ENCODE measurements at places on chromosomes 12 and 14. TPM values are rescaled to one million over a fixed set of nuclear protein-coding genes. Genes with fewer than 3 reads are reported as not detected.

CLEC2A gene
- total RNA-seq = not detected

DNA sequence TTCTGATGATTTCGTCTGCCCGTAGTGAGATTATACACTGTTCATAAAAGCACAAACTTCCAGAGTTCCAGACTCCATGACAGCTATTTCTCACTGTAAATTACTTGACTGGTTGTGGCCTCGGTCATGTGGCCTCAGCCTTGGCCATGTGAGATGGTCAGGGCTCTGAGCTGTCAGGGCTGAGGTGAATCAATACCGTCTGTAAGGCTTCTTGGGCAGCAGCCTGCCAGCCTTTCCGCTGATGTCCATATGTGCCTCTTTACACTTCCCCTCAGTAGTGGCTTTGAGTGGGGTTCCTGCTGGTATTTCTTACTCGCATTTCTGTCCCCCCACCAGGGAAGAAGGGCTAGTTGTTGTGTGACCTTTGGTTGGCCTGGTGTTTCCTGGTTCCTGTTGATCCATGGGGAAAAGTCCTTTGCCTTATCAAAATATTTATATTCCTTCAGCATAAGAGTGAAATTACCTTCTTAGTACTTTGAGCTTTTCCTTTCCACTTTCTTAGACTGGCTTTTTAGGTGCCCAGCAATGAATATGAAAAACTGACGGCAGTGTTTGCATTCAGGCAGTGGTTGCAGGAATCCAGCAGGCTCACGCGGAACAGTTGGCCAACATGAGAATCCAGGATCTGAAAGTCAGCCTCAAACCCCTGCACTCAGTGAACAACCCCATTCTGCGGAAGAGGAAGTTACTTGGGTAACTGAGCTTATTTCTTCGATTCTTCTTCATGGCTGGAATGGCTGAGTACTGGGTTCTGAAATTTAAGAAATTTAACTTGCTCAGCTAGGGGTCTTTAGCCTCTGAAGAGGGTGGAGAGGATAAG, 46.1 kb downstream of the MAPKAPK5 start:
- peaks cover 91% of the 10 kb centered on the region for H3K36me3 ChIP-seq

NPFF gene
- not detected for total RNA-seq

ENTPD5 gene
- 9.3 TPM for total RNA-seq

DNA sequence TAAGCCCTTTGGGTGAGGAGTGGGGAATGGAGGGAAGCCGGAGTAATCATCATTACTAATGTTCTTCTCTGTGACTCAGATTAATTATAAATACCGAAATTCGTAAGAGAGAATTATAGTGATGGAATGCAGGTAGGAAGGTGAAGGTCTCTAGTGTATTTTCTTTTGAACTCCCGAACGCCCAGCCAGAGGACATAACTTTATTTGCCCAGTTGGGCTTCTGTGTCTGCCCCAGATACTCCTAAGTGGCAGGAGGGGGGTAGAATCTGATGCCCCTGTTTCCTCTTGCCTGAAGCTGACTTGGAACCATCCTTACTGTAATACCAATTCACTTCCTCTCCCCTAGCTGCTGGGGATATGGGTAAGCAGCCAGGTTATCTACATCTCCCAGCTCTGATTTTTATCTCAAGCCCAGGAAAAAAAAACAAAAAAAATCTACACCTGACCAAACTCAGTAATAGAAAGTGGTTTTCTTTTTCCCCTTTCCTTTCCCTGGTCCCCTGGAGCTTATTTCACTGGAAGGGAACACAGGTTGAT, 84.4 kb upstream of the CISTR start:
- H3K27ac ChIP-seq = no peak overlapping the region
- DNase-seq = no peak
- H3K4me1 ChIP-seq = no peaks in the 10 kb centered on the region
- H3K36me3 ChIP-seq = no peaks in the 10 kb centered on the region
- H3K27me3 ChIP-seq = peaks cover 22% of the 10 kb centered on the region

DNA sequence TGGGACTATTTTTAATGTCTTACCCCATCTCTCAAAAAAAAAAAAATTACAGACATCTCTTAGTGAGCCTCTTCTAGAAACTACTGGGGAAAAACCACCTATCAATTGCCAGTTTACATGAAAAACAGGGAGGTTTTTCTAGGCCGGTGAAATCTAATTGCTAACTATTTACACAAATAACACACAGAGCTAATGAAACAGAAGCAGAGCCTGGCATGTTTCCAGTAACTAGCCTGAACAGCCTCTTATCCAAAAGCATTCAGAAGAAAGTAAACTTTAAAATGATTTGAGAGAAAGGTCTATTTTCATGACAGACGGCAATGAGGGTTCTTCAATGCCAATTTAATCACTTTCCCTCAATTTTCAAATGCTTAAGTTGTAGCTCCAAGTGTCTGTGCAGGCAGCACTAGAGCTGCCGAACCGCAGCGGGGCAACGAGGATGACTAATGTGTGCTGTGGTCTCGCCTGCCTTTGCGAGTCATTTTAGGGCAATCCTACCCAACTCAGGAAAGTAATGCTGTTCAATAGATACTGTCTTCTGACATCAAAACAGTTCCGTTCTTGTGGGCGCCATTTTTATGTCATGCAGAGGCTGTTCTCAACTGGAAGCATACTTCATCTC, 84.6 kb downstream of the SETD3 start:
- peaks cover 40% of the 10 kb centered on the region for H3K36me3 ChIP-seq
- no peaks in the 10 kb centered on the region for H3K4me1 ChIP-seq
- no peak overlapping the region for H3K27ac ChIP-seq
- H3K27me3 ChIP-seq = no peaks in the 10 kb centered on the region
- no peak for DNase-seq

GRCh38 chr12:51188359-51189051, 15.6 kb upstream of the TFCP2 start:
- peaks cover 31% of the 10 kb centered on the region for H3K36me3 ChIP-seq
- H3K27me3 ChIP-seq = no peaks in the 10 kb centered on the region
- no peak overlapping the region for H3K27ac ChIP-seq
- peak overlapping the region; percentile 73 for H3K4me3 ChIP-seq

CD163L1 gene
- total RNA-seq = 0.88 TPM

DNA sequence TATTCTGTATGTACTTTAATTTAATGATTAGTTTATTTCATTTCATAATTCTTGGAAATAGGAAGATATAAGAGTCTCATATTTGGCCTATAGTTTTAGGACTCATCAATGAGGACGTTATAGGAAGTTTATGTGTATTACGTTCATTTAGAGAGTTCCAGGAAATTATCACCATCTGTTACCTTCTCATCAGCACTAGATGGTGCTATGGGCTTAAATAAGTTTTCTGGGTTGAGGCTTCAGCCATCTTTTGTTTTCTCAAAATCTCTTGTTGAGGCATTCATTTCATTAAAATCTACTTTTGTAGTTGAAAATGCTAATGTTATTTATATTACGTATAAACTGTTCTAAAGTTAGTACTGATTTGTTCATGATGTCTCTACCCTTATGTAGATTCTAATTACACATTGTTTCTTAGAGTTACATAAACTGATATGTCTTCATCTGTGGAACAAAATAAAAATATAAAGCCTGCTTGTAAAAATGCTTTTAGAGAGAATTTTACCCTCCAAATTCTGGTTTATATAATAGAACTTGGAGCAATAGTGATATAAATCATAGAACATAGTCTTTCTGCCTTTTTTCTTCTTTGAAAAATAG, 89.2 kb downstream of the CFAP54 start:
- no peaks in the 10 kb centered on the region for H3K27me3 ChIP-seq
- peaks cover 4% of the 10 kb centered on the region for H3K4me1 ChIP-seq
- no peak overlapping the region for H3K4me3 ChIP-seq
- DNase-seq = no peak
- no peak overlapping the region for H3K27ac ChIP-seq
- no peaks in the 10 kb centered on the region for H3K36me3 ChIP-seq

- no peak for DNase-seq
- no peaks in the 10 kb centered on the region for H3K4me1 ChIP-seq
- H3K27me3 ChIP-seq = no peaks in the 10 kb centered on the region
- no peak overlapping the region for H3K27ac ChIP-seq
Measured at GRCh38 chr12:126784328-126784921, 1482.5 kb upstream of the TMEM132C start.

- no peak overlapping the region for H3K27ac ChIP-seq
- DNase-seq = no peak
- peaks cover 52% of the 10 kb centered on the region for H3K27me3 ChIP-seq
- H3K4me3 ChIP-seq = peak overlapping the region; percentile 85
- no peaks in the 10 kb centered on the region for H3K36me3 ChIP-seq
- peaks cover 40% of the 10 kb centered on the region for H3K4me1 ChIP-seq
Measured at GRCh38 chr12:1529228-1529861, 65.0 kb downstream of the FBXL14 start.

DNA sequence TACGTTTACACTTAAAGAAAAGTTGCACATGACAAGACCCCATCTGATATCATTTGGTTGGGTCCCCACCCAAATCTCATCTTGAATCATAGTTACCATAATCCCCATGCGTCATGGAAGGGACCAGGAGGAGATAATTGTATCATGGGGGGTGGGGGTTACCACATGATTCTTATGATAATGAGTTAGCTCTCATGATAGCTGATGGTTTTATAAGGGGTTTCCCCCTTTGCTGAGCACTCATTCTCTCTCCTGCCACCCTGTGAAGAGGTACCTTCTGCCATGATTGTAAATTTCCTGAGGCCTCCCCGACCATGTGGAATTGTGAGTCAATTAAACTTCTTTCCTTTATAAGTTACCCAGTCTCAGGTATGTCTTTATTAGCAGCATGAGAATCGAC, 60.3 kb downstream of the PHLDA1 start:
- DNase-seq = no peak
- no peaks in the 10 kb centered on the region for H3K36me3 ChIP-seq
- peaks cover 5% of the 10 kb centered on the region for H3K27me3 ChIP-seq
- H3K4me3 ChIP-seq = no peak overlapping the region
- H3K4me1 ChIP-seq = no peaks in the 10 kb centered on the region
- H3K27ac ChIP-seq = no peak overlapping the region

- no peak overlapping the region for H3K4me3 ChIP-seq
- H3K27me3 ChIP-seq = no peaks in the 10 kb centered on the region
- no peaks in the 10 kb centered on the region for H3K36me3 ChIP-seq
- H3K4me1 ChIP-seq = peaks cover 13% of the 10 kb centered on the region
- no peak overlapping the region for H3K27ac ChIP-seq
Measured at GRCh38 chr12:40099423-40099853, 6.4 kb downstream of the SLC2A13 start.

DNA sequence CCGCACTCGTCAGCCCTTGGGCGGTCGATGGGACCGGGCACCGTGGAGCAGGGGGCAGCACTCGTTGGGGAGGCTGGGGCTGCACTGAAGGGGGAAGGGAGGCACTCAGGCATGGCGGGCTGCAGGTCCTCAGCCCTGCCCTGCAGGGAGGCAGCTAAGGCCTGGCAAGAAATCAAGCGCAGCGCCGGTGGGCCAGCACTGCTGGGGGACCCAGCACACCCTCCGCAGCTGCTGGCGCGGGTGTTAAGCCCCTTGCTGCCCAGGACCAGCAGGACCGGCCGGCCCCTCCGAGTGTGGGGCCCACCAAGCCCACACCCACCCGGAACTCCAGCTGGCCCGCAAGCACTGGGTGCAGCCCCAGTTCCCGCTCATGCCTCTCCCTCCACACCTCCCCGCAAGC, 35.7 kb upstream of the YAF2 start:
- no peak overlapping the region for H3K27ac ChIP-seq
- no peak for DNase-seq
- no peak overlapping the region for H3K4me3 ChIP-seq

GRCh38 chr12:52245962-52246569, 13.0 kb downstream of the KRT7 start:
- peaks cover 33% of the 10 kb centered on the region for H3K27me3 ChIP-seq
- no peak for DNase-seq
- no peak overlapping the region for H3K27ac ChIP-seq

DNA sequence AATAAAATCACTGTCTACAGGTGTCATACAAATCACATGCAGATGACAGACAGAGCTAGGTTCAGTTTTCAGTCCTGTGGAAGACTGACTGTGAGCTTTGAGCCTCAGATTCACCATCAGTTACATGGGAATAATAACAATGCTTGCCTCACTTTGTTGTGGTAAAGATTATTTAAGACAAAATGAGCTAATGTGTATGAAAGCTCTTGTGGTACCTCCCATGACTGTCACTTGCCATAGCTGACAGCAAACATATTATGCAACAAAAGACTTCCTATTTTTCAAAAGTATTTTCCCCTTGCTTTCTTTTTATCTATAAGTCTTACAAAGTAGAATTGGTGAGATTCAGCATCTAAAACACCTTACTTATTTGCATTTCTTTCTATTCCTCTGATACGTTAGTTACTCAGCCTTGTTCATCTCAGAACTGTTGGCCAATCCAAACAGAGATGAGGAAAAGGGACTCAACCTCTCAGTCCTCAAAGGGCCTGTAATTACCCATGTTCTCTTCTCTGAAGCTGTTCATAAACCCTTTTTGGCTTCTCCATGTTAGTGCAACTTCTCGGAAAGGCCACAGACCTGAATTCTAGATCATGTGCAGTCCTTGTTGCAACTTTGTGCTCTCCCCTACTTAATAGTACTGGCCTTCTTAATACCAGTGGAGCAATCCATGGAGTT, 8.8 kb upstream of the DDHD1 start:
- H3K4me1 ChIP-seq = no peaks in the 10 kb centered on the region
- no peak overlapping the region for H3K4me3 ChIP-seq
- no peaks in the 10 kb centered on the region for H3K27me3 ChIP-seq
- no peak for DNase-seq

DNA sequence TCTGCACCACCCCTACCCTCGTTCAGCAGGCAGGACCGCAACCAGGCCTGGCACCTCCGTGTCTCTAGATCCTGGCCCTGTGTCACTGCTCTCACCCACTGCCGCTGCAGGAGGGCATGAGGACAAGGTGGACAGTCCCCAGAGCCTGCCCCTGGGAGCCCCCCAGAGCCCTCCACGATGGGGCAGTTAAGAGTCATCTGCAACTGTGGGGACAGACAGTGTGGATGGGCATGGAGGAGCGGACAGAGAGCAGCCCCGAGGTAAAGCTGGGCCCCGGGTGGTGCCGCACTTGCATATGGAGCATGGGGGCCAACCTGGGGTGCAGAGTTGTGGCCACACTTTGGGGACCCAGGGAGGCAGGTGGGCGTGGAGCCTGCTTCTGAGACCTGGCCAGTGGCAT, 905.1 kb upstream of the USP15 start:
- no peaks in the 10 kb centered on the region for H3K4me1 ChIP-seq
- no peak overlapping the region for H3K4me3 ChIP-seq
- no peaks in the 10 kb centered on the region for H3K27me3 ChIP-seq
- H3K36me3 ChIP-seq = no peaks in the 10 kb centered on the region

NKX2-1 gene
- not detected for total RNA-seq

MGAT4C gene
- total RNA-seq = not detected

- no peak overlapping the region for H3K27ac ChIP-seq
- DNase-seq = no peak
- H3K36me3 ChIP-seq = peaks cover 52% of the 10 kb centered on the region
- H3K4me3 ChIP-seq = no peak overlapping the region
- H3K4me1 ChIP-seq = peaks cover 7% of the 10 kb centered on the region
- H3K27me3 ChIP-seq = no peaks in the 10 kb centered on the region
Measured at GRCh38 chr14:73500360-73500759, 9.6 kb downstream of the RIOX1 start.

GRCh38 chr12:53181935-53182334, 1.2 kb upstream of the CSAD start:
- no peaks in the 10 kb centered on the region for H3K27me3 ChIP-seq
- H3K4me1 ChIP-seq = peaks cover 54% of the 10 kb centered on the region
- no peak for DNase-seq
- peak overlapping the region; percentile 0 for H3K27ac ChIP-seq

- H3K27me3 ChIP-seq = no peaks in the 10 kb centered on the region
- peaks cover 39% of the 10 kb centered on the region for H3K36me3 ChIP-seq
- DNase-seq = no peak
Measured at GRCh38 chr14:24135584-24135833, 485 bp upstream of the PSME1 start.

SOX5 gene
- 85.5 TPM for total RNA-seq

GARIN6 gene
- not detected for total RNA-seq

DBX2 gene
- total RNA-seq = not detected

CPNE8 gene
- total RNA-seq = 1.7 TPM

TMTC2 gene
- 1.5 TPM for total RNA-seq

PPP1R1A gene
- not detected for total RNA-seq

Data from activated B cell treated with CpG ODN at 0.5 μM for 24 hours (primary cell).